ENCODE measurements at places on chromosomes 13 and 19.
A peak's percentile ranks its signal among the peaks of the same experiment; 100 is the strongest.

DNA sequence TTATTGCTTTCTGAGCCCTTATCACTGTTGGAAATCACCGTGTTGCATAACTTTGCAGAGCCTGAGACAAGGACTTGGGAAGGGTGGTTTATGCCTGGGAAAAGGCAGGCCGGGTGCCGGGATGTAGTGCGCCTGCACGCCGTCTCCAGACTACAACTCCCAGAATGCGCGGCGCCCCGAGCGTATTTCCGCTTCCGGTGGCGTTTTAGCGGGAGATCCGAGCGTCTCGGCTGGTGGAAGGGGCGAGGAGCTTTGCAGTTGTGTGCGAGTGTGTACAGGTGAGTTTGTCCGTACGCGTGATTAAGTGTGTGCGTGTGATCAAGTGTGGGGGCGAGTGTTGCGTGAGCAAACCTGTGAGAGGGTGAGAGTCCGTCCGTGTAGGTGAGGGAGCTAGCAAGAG lies 75.4 kb downstream of the PEG3 start:
- DNase-seq: no peak

DNA sequence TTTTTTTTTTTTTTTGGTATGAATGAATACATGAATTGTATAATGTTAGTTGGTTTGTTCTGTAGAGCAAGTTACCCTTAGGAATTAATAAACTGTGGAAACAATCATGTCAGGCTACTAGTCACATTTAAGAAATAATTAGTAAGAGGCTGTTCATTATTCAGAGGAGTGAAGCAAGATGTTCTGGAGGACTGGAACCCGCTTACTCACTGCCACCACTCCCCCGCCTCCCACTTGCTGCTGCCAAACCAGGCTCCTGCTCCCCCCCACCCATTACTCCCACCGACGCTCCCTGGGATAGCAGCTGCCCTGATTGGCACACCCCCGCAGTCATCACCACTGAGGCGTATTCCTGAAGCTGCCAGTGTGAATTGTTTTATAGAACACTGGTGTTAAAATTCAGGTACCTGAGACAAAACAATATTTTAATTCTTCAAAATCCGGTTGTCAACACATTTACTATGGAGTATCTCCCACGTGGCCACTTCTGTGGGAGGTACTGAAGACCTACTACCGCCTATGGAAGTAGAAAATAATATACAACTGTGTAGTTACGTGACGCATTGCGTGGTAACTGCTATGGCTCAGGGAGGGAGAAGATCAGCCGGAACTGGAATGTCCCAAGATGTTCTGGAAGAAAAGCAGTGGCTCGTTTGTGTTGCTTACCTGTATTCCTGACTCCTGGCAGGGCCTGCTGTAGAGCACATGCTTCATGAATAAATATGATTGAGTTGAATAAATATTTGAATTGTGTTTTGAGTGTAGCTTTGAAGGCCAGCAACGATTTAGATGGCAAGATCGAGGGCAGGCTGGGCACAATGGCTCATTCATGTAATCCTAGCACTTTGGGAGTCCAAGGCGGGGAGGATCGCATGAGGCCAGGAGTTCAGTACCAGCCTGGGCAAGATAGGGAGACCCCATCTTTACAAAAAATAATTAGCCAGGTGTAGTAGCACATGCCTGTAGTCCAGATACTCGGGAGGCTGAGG lies 1.7 kb downstream of the DPY19L3 start:
- no peak for DNase-seq

DNA sequence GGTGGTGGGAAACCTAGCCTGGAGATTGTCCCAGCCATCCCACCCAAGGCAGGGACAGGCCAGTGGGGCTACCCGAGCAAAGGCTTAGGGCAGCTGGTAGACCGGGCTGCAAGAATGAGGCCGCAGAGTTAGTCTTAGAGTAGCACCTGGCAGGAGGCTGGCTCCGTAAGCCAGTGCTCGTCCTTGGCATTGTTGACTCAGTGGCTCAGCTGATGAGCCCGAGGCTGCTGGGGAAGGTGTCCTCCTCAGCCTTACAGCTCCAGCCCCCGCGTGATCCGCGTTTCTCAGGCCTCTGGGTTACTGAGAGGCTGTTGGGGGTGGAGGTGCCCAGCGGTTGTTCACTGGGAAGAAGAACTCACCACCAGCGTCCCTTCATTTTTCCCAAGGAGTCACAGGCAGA lies 24.7 kb downstream of the PPP1R37 start:
- no peak for DNase-seq

DNA sequence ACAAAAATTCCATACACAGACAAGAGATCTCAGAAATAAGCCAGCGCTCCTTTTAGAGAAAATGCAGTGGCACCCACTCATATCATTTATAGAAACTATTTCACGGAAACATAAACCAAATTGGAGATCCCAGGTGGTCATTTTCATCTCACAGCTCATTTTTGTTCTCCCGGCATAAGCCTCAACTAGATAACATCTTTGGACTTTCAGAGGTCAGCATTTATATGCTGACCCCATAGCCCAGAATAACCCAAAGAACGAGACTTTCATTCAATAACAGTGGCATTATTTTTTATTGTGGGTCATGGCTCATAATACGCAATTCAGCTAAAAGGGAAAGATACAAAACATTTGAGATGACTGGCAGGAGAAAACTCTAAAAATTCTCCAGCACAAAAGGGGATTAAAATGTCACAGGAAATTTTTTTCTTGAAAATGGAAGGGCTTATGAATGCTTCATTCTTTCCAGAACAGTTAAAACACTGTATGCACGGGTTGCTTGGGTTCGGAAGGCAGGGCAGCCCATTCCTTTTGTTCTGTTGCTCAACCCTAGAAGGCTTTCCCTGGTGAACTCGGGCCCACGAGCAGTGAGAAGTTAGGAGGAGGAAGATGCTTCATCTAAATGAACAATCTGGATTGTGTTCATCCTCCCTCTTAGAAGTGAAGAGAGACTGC lies 24.0 kb downstream of the STARD13 start:
- DNase-seq: no peak

GRCh38 chr13:99657848-99658260 lies 156.6 kb downstream of the TM9SF2 start:
- DNase-seq: no peak

- DNase-seq: no peak
Measured at GRCh38 chr13:35392768-35393167, 83.7 kb downstream of the MAB21L1 start.

DNA sequence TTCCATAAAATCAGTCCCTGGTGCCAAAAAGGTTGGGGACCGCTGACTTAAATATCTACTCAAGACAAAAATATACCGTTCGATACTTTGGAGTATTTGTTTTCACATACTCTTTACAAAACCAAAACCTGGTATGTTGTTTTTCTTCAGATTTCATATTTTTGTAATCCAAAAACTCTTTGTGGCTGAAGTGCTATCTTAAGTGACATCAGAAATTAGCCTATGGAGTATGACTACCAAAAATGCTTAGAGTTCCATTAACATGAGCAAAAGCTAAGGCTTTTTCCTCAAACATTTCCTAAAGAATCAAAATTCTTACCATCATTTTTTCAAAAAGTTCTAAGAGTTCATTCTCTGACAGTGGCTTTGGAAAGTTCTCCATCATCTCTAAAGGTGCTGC lies 52.0 kb downstream of the DIAPH3 start:
- DNase-seq: no peak

- DNase-seq: no peak
Measured at GRCh38 chr19:10653482-10653731, 739 bp upstream of the ILF3 start.

DNA sequence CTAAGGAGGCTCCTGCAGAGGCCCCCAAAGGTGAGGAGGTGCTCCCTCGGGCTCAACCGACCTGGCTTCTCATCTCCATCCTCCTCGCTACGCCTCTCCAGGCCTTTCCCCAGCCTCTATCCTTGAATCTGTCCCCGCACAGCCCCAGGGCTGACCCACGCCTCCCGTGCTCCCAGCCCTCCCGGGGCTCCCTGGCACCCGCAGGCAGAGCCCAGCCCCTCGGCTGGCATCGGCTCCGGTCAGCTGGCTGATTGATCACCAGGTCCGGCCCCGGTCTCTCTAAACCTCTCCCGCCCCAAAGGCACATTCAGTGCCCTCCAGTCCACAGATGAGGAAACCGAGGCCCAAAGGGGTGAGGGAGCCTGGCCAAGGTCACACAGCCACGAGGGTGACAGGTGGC lies 2.5 kb downstream of the MYBPC2 start:
- DNase-seq: no peak

DNA sequence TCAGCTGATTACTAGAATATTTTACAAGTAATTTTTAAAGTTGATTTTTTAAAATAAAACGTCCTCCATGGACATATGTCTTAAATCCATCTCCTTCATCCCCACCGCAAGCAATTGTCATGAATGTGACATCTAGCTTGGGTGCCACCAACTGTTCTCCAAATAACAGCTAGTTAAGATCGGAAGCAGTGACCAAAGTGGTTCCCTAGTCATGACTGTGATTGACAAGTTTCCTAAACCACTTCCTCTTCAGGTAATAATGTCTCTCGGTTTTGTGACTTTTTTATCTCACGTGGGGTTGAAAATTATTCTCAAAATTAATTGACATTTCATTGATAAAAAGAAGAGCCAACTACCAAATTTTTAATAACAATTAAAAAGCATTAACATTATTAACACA lies 135.3 kb upstream of the MIR17HG start:
- no peak for DNase-seq

DNA sequence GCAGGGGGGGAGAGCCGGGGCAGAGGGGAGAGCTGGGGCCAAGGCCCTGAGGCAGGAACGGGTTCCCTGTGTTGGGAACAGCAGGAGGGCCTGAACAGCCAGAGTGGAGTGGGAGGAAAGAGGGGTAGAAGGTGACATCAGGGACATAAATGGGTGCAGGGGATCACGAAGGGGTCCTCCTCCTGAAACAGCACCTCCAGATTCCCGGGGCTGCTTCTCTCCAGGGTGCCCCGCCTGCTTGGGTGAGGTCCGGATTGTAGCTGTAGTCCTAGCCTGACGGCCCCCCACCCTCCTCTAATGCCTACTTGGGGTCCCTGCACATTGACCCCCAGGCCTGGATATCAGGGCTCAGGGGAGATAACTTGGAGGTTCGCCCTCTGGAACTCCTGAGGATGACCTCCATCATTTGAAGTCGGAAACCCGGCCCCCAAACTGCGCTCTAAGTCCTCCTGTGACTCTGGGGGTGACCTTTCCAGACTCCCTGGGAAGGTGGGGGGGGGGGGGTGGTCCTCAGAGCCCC lies 473 bp upstream of the SCN1B start:
- DNase-seq: no peak

- no peak for DNase-seq
Measured at GRCh38 chr13:97843189-97843588, 110.3 kb upstream of the IPO5 start.

DNA sequence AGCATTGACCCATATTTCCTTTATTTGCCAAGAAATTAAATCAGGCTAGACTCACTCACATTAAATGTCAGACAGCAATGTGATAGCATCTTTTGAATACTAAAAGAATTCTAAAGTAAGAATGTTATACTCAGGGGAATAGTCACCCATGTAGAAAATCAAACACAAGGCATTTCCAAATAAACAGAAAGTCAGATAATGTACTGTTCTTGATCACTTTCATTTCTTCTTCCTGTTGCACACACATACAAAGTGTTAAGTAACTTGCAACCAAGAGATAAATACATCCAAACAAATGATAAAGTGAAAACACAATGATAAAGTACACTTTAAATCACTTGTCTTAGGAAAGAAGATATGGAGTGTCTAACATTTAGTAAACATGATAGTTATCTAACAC lies 1366.6 kb upstream of the MIR17HG start:
- no peak for DNase-seq

DNA sequence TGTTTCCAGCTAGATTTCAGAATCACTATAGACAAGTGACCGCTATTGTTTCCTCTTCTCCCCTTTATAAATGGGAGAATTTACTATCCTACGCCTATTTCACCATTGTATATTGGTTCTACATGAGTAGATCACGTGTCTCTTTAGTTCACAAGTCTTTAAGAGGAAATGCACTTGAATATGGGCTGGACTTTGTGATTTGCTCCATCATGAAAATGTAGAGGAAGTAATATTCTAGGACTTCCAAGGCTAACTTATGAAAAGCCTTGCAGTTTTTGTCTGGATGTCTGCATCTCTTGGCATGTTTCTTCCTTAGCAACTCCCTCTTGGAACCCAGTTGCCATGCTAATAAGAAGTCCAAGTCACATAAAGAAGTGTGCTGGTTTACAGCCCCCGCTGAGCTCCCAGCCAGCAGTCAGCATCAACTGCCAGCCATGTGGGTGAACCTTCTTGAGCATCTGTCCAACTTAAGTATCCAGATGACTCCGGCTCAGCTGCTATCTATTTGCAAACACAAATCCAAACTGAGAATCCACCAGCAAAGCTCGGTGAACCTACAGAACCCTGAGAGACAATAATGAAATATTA lies 4.8 kb upstream of the FBXL3 start:
- DNase-seq: peak; percentile 1

GRCh38 chr19:12202250-12202649 lies 39.4 kb downstream of the ZNF136 start:
- DNase-seq: no peak

DNA sequence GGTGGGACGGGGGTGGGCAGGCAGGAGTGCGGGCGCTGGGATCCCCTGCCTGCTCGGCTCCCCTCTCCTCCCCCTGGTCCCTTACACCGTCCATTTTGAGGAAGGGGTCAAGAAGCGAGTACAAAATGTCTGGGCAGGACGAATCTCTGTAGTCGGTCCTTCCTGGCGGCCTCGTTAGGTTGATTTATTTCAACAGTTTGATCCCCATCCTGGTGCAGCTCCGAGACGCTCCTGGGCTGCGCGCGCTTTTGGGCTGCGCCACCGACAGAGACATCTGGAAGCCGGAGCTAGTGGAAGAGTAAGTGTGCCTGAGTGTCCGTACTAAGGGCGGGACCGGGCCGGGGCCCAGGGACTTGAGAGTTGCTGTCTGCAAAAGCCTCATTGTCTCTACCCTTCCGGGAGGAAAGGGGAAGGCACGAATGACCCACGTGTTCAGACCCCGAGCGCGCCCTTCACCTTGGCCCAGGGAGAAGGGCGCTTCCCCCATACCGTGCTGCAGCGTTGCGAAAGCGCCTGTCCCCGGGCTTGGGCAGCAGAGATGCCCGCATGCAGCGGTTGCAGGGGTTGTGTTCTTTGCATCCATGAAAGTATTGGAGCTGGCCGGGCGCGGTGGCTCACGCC lies 1.8 kb downstream of the ZNF114 start:
- peak; percentile 63 for DNase-seq

- DNase-seq: no peak
Measured at GRCh38 chr13:37195621-37196020, 90.2 kb upstream of the CSNK1A1L start.

GRCh38 chr13:51303882-51304281 lies 35.6 kb upstream of the SERPINE3 start:
- no peak for DNase-seq

GRCh38 chr13:34939771-34940170 lies 2.3 kb upstream of the NBEA start:
- DNase-seq: no peak

GRCh38 chr19:44746946-44747738 lies 1.4 kb upstream of the BCL3 start:
- peak; percentile 37 for DNase-seq

DNA sequence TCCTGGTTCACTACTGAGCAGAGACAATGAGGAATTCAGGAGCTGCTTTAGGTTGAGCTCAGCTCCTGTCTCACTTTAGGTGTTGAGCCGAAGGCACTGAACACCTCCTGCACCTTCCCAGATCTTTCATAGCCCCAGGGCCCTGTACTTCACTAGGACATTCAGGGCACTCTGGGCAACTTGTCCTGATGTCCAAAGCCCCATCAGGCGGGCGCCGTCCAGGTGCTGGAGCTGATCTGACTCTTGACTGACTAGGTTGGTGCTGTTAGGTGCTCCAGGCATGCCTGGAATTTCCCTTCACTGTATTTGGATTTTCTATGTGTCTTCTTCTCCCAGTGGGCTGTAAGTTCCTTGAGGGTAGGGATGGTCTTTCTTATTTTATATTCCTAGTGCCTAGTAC lies 48.4 kb upstream of the CNMD start:
- no peak for DNase-seq

- no peak for DNase-seq
Measured at GRCh38 chr13:50914848-50915247, 5.3 kb downstream of the RNASEH2B start.
